ENCODE measurements at places on chromosomes 12 and 14.

GRCh38 chr14:61255968-61256367 lies 25.2 kb downstream of the TMEM30B start:
- no peak for DNase-seq

GRCh38 chr12:122946690-122947341 lies 19.4 kb downstream of the ABCB9 start:
- peak; percentile 66 for DNase-seq

DNA sequence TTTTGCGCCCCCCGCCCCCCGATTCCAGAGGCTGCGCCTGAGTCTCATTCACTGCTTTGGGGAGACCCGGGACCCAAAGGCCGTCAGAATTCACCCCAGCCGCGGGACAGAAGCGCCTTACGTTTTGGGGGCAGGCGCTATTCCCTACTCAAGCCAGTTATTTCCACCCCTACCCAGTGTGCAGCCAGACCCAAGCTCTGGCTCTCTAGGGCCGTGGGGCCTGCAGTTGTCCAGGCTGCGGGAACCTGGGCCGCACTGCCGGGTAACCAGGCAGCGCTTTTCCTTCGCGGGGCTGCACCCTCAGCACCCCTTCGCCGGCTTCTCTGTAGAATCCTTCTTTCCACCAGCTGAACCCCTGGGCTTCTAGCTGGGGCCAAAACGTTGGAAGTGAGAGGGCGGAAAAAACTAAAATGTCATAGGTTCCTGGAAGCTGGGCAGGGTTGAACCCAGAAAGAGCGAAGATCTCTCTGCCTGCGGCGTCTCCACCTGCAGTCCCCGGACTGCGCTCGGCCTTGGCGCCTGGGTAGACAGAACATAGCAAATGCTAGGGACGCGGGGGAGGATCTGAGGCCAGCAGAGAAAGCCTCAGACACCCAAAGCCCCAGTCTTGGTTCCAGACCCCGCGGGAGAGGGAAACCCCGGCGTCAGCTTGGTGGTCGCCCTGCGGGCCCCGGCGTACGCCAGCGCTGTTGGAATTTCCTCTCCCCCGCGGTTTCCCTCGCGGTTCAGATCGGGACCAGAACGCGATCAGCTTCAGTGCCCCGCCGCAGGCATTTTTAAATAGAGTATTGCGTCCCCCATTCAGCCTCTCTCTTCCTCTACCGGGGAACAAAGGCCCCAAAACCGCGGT lies 18.3 kb downstream of the TBX3 start:
- no peak for DNase-seq

GRCh38 chr12:63845726-63846125 lies 1.2 kb downstream of the SRGAP1 start:
- DNase-seq: no peak

DNA sequence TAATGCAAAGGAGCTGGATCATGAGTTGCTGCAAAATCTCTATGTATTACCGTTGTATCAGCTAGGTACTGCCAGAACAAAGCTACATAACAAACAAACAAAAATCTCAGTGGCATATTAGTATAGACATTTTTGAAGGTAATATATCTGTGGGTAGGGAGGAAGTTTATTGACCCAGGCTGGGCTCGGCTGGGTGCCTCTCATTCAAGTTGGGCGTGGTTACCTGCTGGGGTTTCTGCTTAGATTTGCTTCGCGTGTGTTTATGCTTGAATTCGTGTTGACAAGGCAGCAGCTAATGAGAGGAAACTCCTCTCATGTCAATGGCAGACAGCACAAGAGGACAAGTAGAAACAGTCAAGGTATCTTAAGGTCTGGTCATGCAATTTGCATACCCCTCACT lies 520.7 kb downstream of the SOX5 start:
- DNase-seq: no peak

- DNase-seq: no peak
Observed at GRCh38 chr12:108609537-108610335, 11.9 kb upstream of the TMEM119 start.

DNA sequence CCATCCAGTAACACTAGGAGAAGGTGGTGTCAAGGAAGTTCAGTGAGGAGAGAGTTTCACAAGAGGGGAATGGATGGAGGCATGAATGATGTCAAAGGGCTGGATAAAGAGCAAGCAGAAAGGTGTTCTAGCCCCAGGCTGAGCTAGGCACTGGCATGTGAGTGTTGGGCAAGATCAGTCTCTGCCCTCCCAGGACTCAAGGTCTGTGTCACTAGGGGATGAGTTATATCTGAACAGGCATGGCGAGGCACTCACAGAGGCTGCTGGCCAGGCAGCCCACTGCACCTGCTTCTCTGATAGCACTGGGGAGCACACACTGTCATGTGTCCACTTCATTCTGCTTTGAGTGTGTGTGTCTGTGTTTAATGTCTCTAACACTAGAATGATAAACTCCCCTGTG lies 903.8 kb downstream of the BCL11B start:
- DNase-seq: no peak

DNA sequence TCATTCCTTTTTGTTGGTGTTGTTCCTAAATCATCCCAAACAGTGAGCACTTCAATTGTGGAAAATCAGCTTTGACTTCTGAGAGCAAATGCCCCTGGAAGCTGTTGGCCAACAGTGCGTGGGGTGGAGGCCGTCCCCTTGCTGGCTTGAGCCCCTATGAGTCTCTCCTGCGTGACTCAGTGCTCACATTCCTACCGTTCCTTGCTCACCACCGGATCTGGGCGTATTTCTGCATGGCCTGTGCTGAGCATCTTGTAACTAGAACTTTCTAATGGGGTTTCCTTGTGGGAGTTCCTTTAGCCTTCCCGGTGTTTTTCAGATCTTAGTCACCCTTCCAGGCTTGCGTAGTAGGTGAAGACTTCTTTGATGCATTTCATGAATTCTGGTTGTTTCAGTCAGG lies 14.7 kb downstream of the SERPINA1 start:
- DNase-seq: no peak

DNA sequence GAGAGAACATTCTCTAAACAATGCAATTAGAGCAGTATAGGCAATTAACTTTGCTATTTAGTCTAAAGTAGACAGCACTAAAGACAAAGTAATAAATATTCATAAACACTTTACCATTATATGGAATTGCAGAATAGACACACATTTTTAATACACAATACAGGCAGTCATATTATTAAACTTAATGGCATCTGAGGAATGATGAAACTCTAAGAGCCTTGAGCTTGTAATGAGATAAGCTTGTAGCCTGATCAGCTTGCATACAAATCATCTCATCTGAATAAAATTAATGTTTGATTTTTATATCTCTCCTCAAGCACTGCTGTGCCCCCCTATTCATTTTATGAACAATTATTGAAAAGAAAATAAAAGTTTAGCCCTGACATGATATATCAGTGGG lies 107.6 kb downstream of the MGAT4C start:
- no peak for DNase-seq

DNA sequence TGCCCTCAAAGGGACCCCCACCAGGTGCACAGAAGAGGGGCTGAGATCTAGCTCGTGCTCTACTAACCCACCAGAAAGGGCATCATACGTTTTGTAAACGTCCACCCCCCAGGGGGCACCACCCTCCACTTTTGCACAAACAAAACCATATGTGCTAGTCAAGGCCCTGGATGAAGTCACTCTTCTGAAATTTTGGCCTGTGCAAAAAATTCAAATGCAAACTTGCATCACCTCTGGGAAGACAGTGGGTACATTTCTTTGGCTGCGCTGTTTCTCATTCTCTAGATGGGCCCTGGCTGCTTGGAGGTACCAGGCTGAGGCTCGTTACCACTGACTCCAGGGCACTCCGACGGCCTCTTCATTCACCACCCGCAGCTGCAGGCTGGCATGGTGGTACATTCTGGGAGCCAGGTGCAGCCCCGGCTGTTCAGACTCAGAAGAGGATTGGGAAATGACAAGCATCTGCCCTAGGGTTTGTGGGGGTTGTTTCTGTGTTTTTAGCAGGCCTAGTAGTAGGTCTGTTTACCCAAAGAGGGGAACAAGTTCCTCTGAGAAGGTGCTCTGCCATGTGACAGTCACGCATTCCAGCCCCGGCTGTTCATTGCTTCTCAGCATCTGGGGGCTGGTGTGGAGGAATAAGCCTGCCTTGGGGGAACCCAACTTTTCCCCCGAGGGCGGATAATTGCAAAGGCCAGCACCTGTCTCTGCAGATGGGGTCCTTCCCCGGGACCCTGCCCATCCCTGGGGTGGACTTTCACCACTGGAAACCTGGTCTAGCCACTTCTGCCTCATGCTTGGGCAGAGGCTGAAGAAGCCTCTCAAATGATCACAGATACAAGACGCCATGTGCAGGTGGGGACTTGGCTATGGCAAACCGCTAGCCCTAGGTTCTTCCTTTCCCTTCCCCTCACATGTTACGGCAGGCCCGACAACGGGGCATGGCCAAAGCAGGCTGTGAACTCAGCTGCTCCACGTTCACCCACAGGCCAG lies 147.6 kb downstream of the DPF3 start:
- DNase-seq: no peak

DNA sequence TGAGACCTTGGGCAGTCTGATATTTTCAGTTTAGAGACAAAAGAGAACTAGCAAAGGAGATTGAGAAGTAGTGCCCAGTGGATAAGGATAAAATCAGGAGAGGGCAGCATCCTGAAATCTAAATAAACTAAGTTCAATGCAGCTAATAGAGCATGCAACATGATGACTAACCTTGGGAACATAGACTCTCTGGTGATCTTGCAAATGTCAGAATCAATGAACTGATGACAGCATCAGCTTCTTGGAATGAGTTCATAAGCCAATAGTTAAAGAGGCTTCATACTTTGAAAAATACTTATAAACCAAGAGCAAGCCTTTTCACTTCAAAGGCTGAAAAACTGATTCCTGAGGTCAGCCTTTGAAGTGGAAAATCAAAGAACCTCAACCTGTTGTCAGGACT lies 8.2 kb downstream of the TAS2R19 start:
- DNase-seq: no peak

GRCh38 chr12:48489012-48489411 lies 6.7 kb downstream of the C12orf54 start:
- DNase-seq: no peak

DNA sequence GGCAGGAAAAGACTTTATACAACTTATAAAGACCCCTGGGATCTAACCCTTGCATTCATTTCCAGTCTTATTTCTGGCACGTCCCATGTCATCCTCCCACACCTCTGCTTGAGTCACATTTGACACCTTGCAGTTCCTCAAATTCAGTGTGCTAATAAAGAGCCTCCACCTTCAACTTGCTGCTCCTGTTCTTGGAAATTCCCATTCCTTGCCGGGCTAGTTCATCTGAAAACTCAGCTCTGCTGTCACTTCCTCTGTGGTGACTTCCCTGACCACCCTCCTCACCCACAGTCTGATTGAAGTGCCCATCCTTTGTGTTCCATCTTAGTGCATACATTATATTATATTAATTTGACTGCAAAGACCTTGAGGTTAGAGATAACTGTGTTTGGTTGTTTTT lies 37.4 kb upstream of the PSMA6 start:
- no peak for DNase-seq

GRCh38 chr14:102554821-102555819 lies 37.3 kb upstream of the RCOR1 start:
- DNase-seq: no peak

GRCh38 chr12:14960548-14961465 lies 594 bp downstream of the ARHGDIB start:
- DNase-seq: no peak

DNA sequence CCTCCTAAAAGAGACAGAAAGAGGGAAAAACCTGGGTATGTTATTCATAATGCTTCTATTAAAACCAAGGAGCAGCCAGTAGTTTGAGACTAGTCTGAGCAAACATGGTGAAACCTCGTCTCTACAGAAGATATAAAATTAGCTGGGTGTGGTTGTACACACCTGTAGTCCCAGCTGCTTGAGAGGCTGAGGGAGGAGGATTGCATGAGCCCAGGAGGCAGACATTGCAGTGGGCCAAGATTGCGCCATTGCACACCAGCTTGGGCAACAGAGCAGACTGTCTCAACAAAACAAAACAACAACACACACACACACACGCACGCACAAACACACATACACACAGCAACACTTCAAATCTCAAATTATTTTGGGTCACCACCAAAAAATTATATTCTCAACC lies 27.8 kb downstream of the HECTD4 start:
- no peak for DNase-seq

GRCh38 chr12:40618636-40619035 lies 73.6 kb upstream of the CNTN1 start:
- no peak for DNase-seq

GRCh38 chr14:22929961-22930364 lies 787 bp upstream of the PRMT5 start:
- DNase-seq: no peak

DNA sequence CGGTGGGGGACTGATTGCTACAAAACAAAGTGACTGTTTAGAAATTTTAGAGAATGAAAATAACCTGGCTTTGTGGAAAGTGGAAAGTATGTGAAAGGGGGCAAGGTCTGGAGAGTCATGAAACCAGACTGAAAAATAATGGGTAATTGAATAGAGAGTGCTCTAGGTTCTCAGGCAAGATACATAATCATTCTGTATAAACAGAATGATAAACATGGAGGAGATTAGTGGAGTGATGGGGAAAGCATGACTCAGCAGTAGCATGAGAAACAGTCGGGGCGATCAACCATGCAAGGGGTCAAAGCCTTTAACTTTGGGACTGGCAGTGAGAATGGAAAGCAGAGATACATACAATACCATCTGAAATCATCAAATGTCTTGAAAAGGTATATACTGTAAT lies 332.5 kb downstream of the CCER1 start:
- no peak for DNase-seq

DNA sequence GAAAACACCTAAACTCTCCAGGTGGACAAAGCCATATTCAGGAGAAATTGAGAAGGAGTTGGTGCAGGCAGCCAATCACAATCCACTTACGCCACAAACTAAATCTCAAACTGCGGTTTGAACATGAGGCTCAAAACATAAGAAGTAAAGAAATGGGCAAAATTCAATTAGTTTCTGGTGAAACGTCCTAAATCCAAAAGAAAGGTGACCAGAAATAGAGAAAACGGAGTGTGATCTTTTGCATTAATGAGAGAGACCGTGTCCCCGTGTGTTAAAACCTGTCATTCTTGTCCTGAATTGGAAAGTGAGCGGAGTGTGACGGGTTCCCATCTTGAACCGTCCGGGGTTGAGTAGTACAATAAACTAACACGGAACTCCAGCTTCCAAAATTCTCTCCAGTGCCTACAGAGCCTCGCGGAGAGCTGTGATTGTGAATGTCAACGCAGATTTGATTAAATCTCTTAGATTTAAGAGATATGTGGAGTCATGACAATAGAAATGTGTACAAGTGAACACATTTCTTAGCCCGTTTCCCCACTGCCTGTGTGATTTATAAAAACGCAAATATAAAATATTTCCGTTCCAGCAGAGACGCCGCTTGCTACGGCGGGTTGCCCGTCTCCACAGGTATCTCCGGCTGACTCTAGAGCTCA lies 595 bp upstream of the METAP2 start:
- DNase-seq: no peak

- no peak for DNase-seq
Observed at GRCh38 chr14:32050878-32051277, 26.2 kb upstream of the ARHGAP5 start.

- no peak for DNase-seq
Observed at GRCh38 chr12:52391618-52392002, 6.2 kb upstream of the KRT84 start.

- DNase-seq: no peak
Observed at GRCh38 chr12:8681129-8681884, 16.5 kb upstream of the RIMKLB start.

- DNase-seq: no peak
Observed at GRCh38 chr12:107057071-107057834, 36.1 kb downstream of the CRY1 start.

Measured in stimulated activated CD4-positive, alpha-beta T cell treated with anti-CD3 and anti-CD28 coated beads, Interleukin-1b, Interleukin-23, amount 100 ng/mL, for 24 hours (primary cell).